ENCODE measurements at places on chromosomes 6 and 20. TPM values are rescaled to one million over a fixed set of nuclear protein-coding genes. Genes with fewer than 3 reads are reported as not detected.

- DNase-seq = no peak
- no peaks in the 10 kb centered on the region for H3K27me3 ChIP-seq
- H3K4me3 ChIP-seq = no peak overlapping the region
- H3K36me3 ChIP-seq = peaks cover 25% of the 10 kb centered on the region
Observed at GRCh38 chr20:47237715-47238114, 118.8 kb downstream of the ZMYND8 start.

DNA sequence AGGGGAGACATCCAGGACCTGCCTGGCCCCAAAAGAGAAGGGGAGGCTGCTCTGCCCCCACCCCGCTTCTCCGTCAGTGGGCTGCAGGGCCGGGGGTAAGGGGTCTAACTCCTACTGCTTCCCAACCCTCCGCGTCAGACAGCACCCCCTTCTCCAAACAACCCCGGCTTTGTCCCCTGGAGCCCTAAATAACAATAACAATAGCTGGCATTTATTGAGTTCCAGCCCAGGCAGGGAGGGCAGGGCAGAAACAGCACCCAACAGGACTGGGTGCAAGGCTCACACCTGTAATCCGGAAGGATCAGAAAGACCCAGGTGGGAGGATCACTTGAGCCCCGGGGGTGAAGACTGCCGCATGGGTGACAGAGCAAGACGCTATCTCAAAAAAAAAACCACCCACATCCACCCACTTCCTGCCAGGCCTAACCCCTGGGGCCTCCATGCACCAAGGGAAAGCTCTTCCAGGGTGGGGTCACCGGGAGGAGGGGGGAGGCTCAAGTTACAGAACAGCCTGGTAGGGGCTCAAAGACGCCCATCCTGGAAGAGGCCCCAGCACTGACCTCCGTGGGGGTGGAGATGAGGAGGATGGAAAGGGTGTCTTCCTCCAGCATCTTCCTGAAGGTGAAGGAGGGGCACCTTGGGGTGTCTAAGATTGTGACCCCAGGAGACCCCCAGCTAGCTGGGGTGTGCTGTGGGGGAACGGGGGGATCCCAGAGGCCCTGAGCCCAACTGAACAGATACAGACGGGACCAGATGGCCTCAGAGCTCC is 1.3 kb upstream of the FNDC11 start:
- no peaks in the 10 kb centered on the region for H3K36me3 ChIP-seq
- no peak for DNase-seq
- H3K4me1 ChIP-seq = peaks cover 3% of the 10 kb centered on the region
- H3K4me3 ChIP-seq = peak overlapping the region; percentile 77
- no peak overlapping the region for H3K27ac ChIP-seq
- H3K27me3 ChIP-seq = peaks cover 8% of the 10 kb centered on the region

DNA sequence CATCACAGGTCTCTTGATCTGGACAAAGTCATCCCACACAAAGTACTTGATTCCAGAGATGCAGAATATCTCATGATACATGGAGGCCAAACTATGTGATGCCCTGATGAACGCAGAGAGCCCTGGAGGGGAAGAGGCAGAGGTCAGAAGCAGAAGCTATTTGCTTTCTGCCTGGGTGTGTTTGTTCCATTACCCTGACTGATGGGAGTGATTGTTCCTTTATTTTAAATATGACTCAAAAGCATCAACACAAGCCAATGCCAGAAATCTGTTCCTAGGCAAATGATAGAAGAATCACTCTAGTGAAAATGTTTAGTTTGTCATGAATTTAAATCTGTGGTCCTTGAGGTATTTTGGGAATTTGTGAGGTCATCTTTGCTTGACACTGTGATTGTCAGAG is 54.7 kb upstream of the GGTLC1 start:
- H3K4me1 ChIP-seq = no peaks in the 10 kb centered on the region
- no peaks in the 10 kb centered on the region for H3K27me3 ChIP-seq
- no peak overlapping the region for H3K4me3 ChIP-seq
- no peaks in the 10 kb centered on the region for H3K36me3 ChIP-seq
- DNase-seq = no peak

DNA sequence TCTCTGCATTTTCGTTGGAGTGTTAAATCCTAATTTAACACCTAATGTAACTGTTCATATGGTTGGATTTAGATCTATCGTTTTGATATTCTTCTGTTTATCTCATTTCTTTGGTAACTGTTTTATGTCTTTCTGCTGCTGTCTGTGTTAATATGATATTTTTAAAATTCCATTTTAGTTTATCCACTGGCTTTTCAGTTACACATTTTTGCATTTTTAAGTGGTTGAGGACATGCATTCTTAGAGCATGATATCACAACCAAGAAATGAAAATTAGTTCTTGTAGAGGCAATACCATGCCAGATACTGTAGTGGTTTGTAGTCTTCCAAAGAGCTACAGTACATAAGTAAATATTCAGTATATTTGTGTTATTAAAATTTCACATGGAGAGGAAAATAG is 58.6 kb downstream of the LIN28B start:
- no peak overlapping the region for H3K27ac ChIP-seq
- H3K27me3 ChIP-seq = no peaks in the 10 kb centered on the region
- no peaks in the 10 kb centered on the region for H3K4me1 ChIP-seq
- no peaks in the 10 kb centered on the region for H3K36me3 ChIP-seq
- H3K4me3 ChIP-seq = no peak overlapping the region

DNA sequence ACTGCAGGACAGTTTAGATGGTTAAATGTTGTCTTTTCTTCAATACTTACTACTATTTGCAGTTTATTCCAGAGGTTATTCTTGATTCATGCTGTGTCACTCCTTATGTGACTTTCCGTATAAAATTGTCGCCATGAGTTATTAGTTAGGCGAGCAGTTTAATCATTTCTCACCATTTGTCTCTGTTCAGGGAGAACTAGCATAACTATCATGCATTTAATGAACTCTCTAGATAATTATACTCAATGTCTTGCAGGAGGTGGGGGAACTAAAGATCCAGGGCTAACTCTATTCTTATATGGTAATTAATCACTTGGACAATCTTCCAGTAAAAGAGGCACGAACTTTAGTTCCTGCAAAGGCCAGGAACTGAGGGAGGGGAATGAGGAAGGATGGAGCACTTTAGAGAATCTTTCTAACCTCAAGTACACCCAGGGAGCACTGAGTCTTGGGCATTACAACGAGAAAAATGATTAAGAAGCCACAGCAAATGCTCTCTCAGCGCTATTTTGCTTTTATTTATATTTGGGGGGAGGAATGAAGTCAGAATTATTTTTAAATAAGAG is 58.3 kb downstream of the IYD start:
- no peaks in the 10 kb centered on the region for H3K27me3 ChIP-seq
- no peaks in the 10 kb centered on the region for H3K4me1 ChIP-seq
- DNase-seq = no peak
- no peak overlapping the region for H3K4me3 ChIP-seq
- H3K27ac ChIP-seq = no peak overlapping the region

DNA sequence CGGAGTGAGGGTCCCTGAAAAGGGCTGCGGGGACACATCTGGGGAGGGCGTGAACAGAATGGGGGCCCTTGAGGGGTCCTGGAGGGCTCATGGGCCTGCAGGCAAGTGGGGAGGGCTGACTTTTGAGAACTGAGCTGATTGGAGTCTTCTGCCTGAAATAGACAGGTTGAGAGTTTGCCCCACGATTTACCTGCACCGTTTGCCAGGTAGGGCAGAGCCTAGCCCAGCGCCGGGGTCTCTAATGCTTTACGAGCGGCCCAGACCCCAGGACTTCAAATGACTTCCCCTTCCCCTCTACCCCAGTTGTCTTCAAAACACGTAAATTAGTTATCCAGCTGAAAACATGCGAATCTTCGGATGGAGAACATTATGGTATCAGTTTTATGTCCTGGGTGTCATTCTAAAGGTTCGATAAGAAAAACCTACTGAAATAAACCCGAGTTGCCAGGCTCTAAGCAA is 1.3 kb downstream of the PLCB1 start:
- no peaks in the 10 kb centered on the region for H3K36me3 ChIP-seq
- DNase-seq = no peak
- peak overlapping the region; percentile 81 for H3K4me3 ChIP-seq
- H3K27me3 ChIP-seq = no peaks in the 10 kb centered on the region
- no peaks in the 10 kb centered on the region for H3K4me1 ChIP-seq

DNA sequence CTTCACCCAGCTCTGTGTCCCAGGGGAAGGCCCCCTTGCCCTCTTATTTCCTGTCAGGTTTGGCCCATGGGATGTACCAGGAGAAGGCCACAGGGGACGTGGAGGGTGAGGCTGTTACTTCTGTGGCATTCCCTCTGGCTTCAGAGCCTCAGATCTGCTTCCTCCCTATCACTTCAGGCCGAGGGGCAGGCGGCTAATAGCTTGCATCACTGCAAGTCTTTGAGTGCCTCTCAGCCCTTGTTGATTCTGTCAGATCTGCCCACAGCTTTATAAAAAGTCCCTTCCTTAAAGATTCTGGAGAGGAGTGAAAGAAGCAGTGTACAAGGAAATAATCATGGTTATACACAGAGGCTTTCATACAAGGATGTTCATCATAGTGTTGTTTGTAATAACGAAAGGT is 86.9 kb downstream of the LRFN2 start:
- no peak overlapping the region for H3K4me3 ChIP-seq

DNA sequence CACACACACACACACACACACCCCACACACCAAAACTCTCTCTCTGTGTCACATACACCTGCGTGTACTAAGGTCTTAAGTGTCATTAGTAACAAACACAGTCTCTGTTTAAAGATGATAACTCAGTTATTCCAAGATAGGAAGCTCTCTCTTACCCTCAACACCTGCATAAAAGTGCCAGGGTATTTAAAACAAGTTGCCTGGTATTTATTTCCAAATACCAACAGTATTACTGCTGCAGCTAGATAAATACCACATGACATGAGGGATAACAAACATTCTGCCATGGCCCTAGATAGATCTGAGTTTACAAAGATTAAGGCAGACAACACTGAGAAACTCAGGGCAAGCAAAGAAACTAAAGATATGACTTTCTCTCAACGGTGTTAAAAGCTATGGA is 118.5 kb downstream of the SIM1 start:
- no peaks in the 10 kb centered on the region for H3K27me3 ChIP-seq
- no peaks in the 10 kb centered on the region for H3K36me3 ChIP-seq
- no peak for DNase-seq
- H3K4me1 ChIP-seq = peaks cover 35% of the 10 kb centered on the region
- peak overlapping the region; percentile 14 for H3K4me3 ChIP-seq

DNA sequence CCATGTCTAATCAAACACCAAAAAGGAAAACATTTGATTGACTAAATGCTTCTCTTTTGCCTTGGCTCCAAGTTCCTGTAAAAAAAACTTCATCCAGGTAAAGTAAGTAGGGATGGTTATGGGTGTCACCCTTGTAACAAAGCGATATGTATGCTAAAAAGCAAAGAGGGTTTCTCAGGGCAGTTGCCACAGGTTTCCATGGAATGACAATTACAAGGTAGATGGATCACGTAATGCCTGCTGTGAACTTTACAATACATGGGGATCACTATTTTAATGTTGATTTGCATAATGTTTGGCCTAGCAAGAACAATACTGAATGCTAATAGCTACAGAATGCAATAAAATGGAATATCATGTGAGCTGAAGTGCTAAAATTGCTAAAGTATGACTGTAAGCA is 2.9 kb upstream of the BMP2 start:
- no peaks in the 10 kb centered on the region for H3K4me1 ChIP-seq
- H3K36me3 ChIP-seq = no peaks in the 10 kb centered on the region
- no peak overlapping the region for H3K4me3 ChIP-seq
- H3K27me3 ChIP-seq = no peaks in the 10 kb centered on the region
- DNase-seq = no peak
- no peak overlapping the region for H3K27ac ChIP-seq

- H3K36me3 ChIP-seq = no peaks in the 10 kb centered on the region
- DNase-seq = no peak
- peak overlapping the region; percentile 62 for H3K27ac ChIP-seq
- H3K4me3 ChIP-seq = no peak overlapping the region
- peaks cover 5% of the 10 kb centered on the region for H3K4me1 ChIP-seq
Observed at GRCh38 chr6:22928775-22929174, 359.4 kb downstream of the HDGFL1 start.

Gene HTR1B
- total RNA-seq = 5.9 TPM

Gene RBM38
- 9.6 TPM for total RNA-seq

Gene DPM1
- total RNA-seq = 43.6 TPM

Gene LST1
- 4.9 TPM for total RNA-seq

Gene SMOC2
- 334 TPM for total RNA-seq

Gene TRIM31
- total RNA-seq = not detected
